Large intestine (tissue), 12 donors: ENCODE measurements at places on chromosomes 5 and 9. TPM values are rescaled to one million over a fixed set of nuclear protein-coding genes. Genes with fewer than 3 reads are reported as not detected.
A peak's percentile ranks its signal among the peaks of the same experiment; 100 is the strongest.

EQTN gene
- polyA plus RNA-seq, result 0.34 TPM

HK3 gene
- polyA plus RNA-seq, result 0.28 TPM

DNA sequence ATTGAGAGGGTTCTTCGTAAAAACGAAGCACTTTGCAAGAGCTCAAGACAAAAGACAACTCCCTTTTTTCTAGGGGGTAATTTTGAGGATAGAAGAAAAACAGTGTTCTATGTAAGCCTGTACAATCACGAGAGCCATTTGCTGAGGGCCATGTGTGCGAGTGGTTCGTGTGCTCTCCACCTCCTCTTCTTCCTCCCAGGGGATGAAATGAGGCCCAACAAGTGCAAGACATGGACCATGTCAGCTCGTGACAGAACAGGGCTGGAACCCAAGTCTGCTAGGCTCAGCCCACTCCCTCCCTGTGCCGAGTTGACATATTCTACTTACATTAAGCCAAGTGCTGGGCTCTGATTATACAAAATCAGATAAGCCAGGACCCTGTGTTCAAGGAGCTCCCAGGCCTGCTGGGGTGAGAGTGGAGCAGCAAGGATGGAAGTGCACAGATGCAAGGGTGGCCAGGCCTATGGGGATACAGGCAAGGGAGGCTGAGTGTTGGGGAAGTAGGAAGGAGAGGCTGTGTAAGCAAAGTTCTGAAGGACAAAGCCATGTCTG lies 97.9 kb upstream of the MSX2 start:
- no peak for DNase-seq

DNA sequence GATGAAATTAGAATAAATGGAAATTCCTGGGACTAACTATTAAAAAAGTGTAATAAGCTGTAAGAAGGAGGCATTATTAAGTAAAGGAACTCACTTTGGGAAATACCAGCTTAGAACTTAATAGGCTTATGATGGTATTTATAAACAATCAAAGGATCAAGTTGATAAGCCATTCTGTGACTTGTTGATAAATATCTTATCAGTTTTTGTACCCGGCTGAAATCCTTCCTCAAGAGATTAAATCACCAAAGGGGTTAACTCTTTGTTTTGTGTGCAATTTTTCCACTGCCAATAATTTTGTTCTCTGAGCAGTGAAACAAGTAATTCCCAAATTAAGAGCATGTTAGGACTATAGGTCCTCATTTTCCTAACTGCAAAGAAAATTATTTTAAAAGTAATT lies 70.7 kb upstream of the BDP1 start:
- no peak for DNase-seq

GRCh38 chr5:171657473-171657872 lies 128.1 kb upstream of the SMIM23 start:
- DNase-seq, result no peak

DNA sequence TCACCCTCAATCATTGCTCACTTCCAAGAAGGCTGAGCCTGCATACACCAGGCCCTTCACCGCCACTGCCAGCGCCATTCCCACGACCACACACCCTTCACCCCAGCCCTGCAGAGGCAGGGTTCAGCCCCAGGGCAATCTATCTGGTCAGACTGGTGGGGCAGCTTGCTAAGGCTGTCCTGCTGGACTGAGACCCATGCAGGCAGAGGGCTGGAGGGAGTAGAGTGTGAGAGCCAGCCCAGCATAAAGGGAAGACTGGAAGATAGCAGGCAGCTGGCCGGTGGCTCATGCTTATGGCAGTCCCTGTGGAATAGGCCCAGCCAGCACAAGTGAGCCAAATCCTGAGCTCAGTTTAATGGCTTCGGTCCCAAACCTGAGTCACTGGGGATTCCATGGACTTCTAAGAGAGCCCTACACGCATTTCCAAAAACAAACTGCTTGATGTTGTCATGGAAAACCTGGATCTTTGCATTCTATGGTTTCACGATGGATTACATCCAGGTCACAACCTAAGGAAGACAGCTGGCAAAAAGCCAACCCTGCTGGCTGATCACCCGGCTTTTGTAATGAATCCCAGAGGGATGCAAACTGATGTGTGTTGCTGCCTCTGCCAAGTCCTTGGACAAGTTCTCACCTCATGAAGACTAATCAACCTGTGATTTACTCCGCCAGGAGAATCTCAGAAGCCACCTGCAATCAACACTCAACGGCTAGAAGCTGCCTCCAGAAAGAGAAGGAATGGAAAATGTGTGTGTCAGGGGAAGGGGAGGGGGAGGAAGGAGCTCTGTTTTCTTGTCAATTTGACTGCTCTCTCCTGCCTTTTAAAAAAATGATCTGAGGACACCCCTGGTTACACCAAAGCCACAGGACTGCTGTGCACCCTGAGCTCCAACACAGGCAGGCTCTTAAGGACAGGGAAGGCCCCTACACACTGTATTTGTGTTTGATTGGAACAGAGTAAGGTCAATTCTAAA lies 143.6 kb downstream of the LHFPL2 start:
- peak; percentile 72 for DNase-seq

DNA sequence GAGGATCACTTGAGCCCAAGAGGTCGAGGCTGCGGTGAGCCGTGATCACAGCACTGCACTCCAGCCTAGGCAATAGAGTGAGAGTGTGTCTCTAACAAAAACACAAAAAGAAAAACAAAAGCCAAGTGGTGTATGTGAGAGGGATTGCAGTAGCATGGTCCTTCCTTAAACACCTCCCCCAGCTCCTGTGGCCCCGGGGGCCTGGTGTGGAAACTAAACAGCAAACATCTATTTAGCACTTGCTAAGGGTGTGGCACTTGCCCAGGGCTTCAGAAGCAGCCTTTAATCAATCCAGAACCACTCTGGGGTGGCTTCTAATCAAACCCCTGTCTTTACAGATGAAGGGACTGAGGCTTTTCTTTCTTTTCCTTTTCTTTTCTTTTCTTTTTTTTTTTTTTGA lies 4.4 kb upstream of the FBP1 start:
- no peak for DNase-seq

- no peak for DNase-seq
Measured at GRCh38 chr5:54159893-54160195, 150.5 kb downstream of the ARL15 start.
